T follicular helper cell (primary cell): ENCODE measurements at places on chromosomes 12 and 14.

GRCh38 chr12:129540249-129540648, 363.6 kb downstream of the TMEM132D start:
- no peak for DNase-seq

- no peak for DNase-seq
Measured at GRCh38 chr12:27185234-27186021, 58.7 kb upstream of the STK38L start.

GRCh38 chr12:128267131-128267622, at the start of gene TMEM132C:
TMEM132C (plus strand) TSS chr12:128267170; CDS start chr12:128267403, 233 bp downstream.
- no peak for DNase-seq

- no peak for DNase-seq
Measured at GRCh38 chr12:104730763-104731162, 227.3 kb downstream of the SLC41A2 start.

- no peak for DNase-seq
Measured at GRCh38 chr12:57906821-57907220, 34.5 kb upstream of the ATP23 start.

DNA sequence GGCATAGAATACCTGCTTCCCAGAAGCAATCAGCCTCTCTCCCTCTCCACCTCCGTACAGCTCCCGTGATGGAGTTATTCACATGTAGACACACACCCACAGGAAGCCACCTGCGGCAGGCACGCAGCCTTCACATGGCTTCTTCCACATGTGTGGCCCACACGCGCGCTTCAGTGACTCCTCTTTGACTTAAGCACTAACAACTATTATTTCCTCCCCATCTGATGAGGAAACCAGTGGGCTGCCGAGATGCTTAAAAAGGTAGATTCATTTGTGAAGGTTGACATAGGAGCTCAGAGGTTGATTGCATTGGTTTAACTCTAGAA, 69.3 kb downstream of the PRMT8 start:
- no peak for DNase-seq

GRCh38 chr14:91946622-91947474, 646 bp downstream of the FBLN5 start:
- DNase-seq: no peak

DNA sequence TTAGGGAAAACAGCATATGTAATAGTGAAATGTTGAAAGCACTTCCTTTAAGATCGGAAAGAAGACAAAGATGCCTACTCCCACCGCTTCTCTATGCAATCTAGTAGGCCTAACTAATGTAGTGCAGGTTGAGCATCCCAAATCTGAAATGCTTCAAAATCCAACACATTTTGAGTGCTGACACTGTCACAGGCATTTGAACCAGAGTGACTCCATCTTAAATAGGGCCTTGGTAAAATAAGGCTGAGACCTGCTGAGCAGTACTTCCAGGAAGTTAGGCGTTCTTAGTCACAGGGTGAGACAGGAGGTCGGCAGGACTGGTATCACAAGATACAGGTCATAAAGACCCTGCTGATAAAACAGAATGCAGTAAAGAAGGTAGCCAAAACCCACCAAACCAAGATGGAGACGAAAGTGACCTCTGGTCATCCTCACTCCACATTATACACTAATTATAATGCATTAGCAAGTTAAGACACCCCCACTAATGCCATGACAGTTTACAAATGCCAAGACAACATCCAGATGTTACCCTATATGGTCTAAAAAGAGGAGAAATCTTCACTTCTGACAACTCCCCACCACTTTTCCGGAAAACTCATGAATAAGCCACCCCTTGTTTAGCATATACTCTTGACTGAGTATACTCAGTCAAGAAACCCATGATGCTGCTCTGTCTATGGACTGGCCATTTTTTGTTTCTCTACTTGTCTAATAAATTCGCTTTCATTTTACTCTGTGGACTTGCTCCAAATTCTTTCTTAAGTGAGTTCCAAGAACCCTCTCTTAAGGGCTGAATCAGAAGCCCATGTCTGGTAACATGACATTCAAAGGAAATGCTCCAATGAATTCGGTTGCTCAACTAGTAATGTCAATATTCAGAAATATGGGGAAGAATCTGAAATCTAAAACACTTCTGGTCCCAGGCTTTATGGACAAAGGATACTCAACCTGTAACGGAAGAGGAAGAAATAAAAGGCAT, 47.1 kb upstream of the MTERF2 start:
- DNase-seq: no peak

- DNase-seq: no peak
Measured at GRCh38 chr12:32515137-32515873, 115.9 kb downstream of the FGD4 start.
